ENCODE measurements at places on chromosomes 3 and 15. TPM values are rescaled to one million over a fixed set of nuclear protein-coding genes. Genes with fewer than 3 reads are reported as not detected.

GRIP2 gene
- 0.34 TPM for total RNA-seq

GRCh38 chr3:71228156-71228866, 355.2 kb downstream of the FOXP1 start:
- no peaks in the 10 kb centered on the region for H3K36me3 ChIP-seq
- no peak overlapping the region for H3K4me3 ChIP-seq
- no peaks in the 10 kb centered on the region for H3K4me1 ChIP-seq
- no peak overlapping the region for H3K27ac ChIP-seq

GPR149 gene
- total RNA-seq: not detected

SLC41A3 gene
- total RNA-seq: 45.9 TPM

DUOXA2 gene
- total RNA-seq: not detected

Data from HCT116 (cell line).